ENCODE measurements at places on chromosomes 2 and 18.

DNA sequence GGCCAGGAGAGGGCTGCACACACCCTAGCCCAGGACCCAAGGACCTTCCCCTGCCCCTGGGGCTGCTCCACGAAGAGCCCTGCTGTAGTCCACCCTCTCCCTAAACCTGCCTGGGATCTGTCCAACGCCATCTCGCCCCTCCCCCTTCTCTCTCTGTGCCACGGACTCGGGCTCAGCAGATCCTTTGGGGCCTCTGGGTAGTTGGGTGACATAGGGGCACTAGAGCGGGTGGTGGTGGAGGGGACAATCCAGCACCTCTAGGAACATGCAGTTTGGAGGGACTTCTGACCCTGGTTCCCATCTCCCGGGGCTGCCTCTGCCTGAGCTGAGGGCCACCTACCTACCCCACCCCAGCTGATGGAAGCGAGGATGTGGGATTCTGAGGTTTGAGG, 7.3 kb upstream of the CRYBA2 start:
- DNase-seq: no peak

GRCh38 chr2:232174662-232175061, 203.9 kb upstream of the ALPP start:
- DNase-seq: no peak

DNA sequence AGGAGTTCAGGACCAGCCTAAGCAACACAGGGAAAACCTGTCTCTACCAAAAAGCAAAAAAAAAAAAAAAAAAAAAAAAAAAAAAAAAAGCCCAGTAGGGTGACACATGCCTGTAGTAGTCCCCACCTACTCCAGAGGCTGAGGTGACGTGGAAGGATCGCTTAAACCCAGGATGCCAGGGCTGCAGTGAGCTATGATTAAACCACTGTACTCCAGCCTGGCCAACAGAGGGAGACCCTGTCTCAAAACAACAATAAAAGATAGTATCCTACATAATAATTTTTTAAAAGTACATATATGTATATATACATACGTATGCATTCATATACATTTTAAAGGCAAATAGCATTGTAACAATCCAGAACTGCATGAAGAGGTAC, 51.7 kb downstream of the SOS1 start:
- no peak for DNase-seq

DNA sequence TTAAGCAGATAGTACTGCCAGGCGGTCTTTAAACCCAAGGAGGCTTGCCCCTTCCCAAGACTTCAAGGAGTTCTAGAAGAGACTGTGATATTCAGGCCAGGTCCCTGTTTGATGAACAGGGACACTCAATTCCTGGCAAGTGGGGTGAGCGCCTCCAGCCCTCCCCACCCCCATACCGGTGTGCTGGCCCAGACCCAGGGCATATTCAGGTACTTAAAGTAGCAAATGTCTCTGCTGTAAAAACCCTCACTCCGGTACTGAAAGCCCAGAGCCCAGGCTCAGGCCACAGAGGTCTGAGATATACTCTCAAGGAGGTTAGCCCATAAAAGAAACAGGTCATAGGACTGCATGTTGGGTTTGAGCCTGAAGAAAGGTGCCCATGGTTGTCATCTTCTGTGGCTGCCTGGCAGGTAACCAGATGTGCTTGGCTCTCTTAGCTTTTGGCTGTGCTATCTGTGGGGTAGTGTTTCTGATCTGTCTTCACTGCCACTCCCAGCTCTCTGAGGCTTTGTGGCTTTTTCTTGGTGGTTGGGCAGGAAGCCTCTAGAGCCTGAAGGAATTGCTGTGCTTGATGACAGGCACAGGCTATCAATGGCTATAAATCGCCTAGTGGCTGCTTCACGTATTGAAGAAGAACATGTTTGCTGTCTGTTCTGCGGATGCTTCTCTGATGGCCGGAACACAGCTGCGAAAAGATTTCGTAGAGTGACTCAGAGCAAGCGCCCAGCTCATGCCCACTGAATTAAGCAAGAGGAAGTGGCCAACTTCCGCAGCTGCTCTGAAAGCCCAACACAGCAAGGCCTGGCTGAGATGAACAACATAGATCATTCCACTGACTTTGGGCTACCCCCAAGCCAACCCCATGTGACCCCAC, 63.3 kb upstream of the ALPP start:
- DNase-seq: peak; percentile 56

Data from transverse colon (tissue), 4 donors.